ENCODE measurements at places on chromosomes 5 and 9. TPM values are rescaled to one million over a fixed set of nuclear protein-coding genes. Genes with fewer than 3 reads are reported as not detected.

Gene CARD6
- 45.8 TPM for total RNA-seq

Gene TICAM2
- 1.4 TPM for total RNA-seq

Gene SARDH
- 0.33 TPM for total RNA-seq

Gene FBXO10
- 11.8 TPM for total RNA-seq

Gene ADAMTS19
- total RNA-seq: not detected

Gene TMEM8B
- total RNA-seq: 0.19 TPM

Gene PROB1
- 7.2 TPM for total RNA-seq

Gene FOXD4L6
- 0.33 TPM for total RNA-seq

Gene DEPDC1B
- 7.2 TPM for total RNA-seq

Gene PALM2AKAP2
- total RNA-seq: under 0.01 TPM

Gene GLRA1
- total RNA-seq: not detected

Gene SLC36A3
- total RNA-seq: not detected

Gene TTLL11
- 5.9 TPM for total RNA-seq

Gene GDF9
- 0.33 TPM for total RNA-seq

Gene LRRC70
- 48.7 TPM for total RNA-seq

Gene SPINK13
- total RNA-seq: not detected

Gene MSX2
- total RNA-seq: not detected

Gene SLC46A2
- not detected for total RNA-seq

Gene MCC
- 21.3 TPM for total RNA-seq

Gene MRPL36
- 47.1 TPM for total RNA-seq

Gene FUT7
- total RNA-seq: not detected

Gene TOR4A
- 58.3 TPM for total RNA-seq

Gene SCGB3A2
- total RNA-seq: not detected

Gene MELK
- 12.1 TPM for total RNA-seq

Gene CNTNAP3B
- 163 TPM for total RNA-seq

Gene LCN15
- not detected for total RNA-seq

Gene ARHGAP26
- 33.1 TPM for total RNA-seq

Gene TAL2
- total RNA-seq: not detected

Gene SLC30A5
- 28.4 TPM for total RNA-seq

Gene STRBP
- total RNA-seq: 9.4 TPM

Gene PAXX
- total RNA-seq: 19.6 TPM

Gene NXNL2
- total RNA-seq: not detected

Gene DDX4
- total RNA-seq: not detected

Gene SLC36A2
- total RNA-seq: not detected

Gene TAF11L10
- not detected for total RNA-seq

Gene OLFML2A
- 1.1 TPM for total RNA-seq

Gene LCN6
- not detected for total RNA-seq

Gene PCDHB16
- total RNA-seq: 0.65 TPM

Gene SNCB
- not detected for total RNA-seq

Gene FAM81B
- not detected for total RNA-seq

Gene LCNL1
- total RNA-seq: not detected

Gene P4HA2
- total RNA-seq: 42.8 TPM

Gene PCAT7
- not detected for total RNA-seq

Gene MCTP1
- total RNA-seq: 171 TPM

Gene FYB1
- total RNA-seq: not detected

Gene PCDHGB1
- 0.96 TPM for total RNA-seq

Gene TPM2
- 10.5 TPM for total RNA-seq

Gene PTPA
- total RNA-seq: 106 TPM

Gene IFNE
- total RNA-seq: 1.6 TPM

Gene IL3
- not detected for total RNA-seq

Gene INSL4
- not detected for total RNA-seq

Gene WDR31
- 0.29 TPM for total RNA-seq

Gene KIF20A
- 61.7 TPM for total RNA-seq

Gene FOXI1
- under 0.01 TPM for total RNA-seq

Gene PCDHA13
- total RNA-seq: not detected

Gene AUH
- total RNA-seq: 7.3 TPM

Gene MAMDC4
- 0.98 TPM for total RNA-seq

Gene LURAP1L
- total RNA-seq: 2.3 TPM

Gene C9
- total RNA-seq: not detected

Gene TXNDC8
- not detected for total RNA-seq
